ENCODE measurements at places on chromosomes 1 and 21.

- no peak for DNase-seq
Measured at GRCh38 chr21:36255663-36256062, 64.3 kb upstream of the MORC3 start.

DNA sequence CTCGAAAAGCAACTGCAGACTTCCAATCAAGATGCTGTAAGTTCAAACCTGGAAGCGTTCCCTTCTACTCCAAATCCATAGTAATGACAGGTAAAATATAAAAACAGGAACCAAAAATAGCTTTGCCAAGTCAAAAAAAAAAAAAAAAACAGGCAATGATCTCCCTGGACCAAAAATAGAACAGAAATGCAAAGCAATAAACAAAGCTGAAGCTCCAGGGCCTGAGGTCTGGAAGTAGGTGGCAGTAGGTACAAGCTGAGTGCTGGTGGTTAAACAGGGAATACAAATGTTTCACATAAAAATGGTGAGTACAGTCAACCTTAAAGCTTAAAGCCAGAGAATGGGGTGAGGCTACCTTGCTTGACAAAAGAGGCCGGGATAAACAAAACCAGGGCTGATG is 610.8 kb downstream of the SMYD3 start:
- DNase-seq: no peak

- DNase-seq: no peak
Measured at GRCh38 chr21:42532466-42533181, 19.0 kb downstream of the SLC37A1 start.

- DNase-seq: no peak
Measured at GRCh38 chr1:206128196-206128595, 11.0 kb upstream of the AVPR1B start.

- DNase-seq: no peak
Measured at GRCh38 chr1:81345110-81345509, 455.6 kb upstream of the ADGRL2 start.

DNA sequence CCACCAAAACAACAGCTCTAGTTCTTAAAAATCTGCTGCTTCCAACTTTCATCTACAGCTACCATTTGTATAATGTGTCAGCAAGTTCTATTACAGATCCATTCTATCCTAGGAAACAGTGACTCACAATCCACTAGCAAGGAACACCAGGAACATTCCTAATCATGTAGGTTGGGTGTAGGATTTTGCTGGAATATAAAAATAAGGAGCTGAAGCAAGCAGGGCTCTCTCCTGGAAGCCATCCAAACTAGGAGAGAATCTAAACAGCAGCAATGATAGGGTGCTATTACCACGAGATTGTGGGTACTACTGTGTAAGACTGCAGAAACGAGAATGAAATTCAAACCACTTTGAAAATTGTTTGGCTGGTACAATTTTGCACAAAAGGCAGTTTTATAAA is 135.0 kb downstream of the PTPN14 start:
- DNase-seq: no peak

- no peak for DNase-seq
Measured at GRCh38 chr1:168726719-168727118, 2.3 kb downstream of the DPT start.

GRCh38 chr1:114094363-114094634 is 59.4 kb downstream of the SYT6 start:
- no peak for DNase-seq

- DNase-seq: no peak
Measured at GRCh38 chr1:234125283-234125682, 220.8 kb downstream of the SLC35F3 start.

DNA sequence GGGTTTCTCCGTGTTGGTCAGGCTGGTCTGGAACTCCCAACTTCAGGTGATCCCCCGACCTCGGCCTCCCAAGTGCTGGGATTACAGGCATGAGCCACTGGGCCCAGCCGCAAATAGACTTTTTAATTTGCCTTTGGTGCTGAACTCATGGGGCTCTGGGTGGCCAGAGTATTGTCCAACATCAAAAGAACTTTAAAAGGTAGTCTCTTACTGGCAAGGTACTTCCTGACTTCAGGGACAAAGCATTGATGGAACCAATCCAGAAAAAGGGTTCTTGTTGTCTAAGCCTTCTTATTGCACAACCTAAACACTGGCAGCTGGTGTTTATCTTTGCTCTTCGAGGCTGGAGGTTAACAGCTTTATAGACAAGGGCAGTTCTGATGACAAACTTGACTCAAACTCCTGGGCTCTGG is 3.8 kb upstream of the KTI12 start:
- no peak for DNase-seq

DNA sequence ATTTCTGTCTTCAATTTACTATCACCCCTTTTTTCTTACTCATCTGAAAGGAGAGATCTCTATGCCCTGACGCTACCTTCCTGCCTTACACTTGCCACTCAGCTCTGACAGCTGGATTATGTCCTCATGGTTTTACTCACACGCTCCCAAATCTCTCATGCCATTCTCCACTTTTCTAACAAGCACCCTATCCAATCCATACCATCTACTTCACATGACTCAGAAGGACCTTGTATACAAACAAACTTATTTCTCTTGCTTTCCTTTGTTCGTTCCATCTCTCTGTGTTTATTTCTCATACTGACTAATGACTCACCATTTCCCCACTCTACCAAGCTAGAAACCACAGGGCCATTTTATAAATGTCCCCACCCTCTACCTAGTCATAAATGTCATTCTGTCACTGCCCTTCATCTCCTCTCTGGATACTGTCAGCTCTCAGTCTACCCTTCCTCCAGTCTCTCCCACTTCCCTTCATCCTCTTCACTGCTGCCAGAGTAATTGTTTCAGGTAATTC is 87.3 kb downstream of the USP24 start:
- DNase-seq: no peak

GRCh38 chr1:203549309-203549708 is 55.4 kb downstream of the OPTC start:
- no peak for DNase-seq

DNA sequence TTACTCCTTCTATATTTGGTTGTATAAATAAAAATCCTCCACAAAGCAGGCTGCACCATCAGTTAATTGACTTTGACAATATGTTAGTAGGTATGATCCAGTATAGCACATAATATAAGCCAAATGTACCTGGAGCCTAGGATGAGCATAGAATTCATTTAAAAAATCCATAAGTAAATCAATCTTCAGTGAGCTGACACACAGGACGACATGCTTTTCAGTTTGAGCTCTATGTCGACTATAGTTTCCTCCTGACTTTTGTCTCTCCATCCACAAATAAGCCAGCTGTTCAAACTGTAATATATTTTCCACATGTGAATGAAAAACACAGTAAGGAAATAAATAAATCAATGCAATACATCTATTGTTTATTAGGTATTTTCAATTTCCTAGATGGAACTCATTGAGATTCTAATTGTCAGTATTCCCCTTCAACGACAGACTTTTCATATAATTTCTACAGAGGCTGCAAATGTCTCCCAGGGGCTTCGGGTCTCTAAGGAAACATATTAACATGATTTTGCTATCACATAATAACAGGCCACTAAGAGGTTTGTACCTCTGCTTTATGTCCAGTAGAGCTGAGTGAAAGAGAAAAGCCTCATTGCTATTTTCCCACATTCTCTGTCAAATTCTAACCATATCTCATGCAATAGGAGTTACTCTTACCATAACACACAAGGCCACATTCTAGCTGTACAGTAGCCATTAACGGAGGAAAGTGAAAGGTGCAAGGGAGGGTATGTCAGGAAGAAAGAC is 180.1 kb downstream of the KCNT2 start:
- no peak for DNase-seq

DNA sequence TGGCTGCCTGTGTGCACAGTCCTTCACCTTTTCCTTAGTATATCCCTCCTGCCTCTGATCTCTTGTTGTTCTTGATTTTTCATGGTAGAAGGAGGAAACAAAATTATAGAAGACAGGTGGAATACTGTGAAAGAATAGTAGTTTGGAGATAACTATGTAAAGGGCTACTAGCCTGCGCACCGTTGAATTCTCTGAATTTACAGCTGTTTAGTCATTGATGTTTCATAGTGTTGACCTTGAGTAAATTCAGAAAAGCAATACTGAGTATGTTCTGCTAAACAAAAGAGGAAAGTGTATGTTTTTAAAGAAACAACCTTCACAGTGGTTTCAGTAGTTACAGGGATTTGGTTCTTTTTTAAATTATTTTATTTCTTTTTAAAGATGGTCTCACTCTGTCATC is 18.1 kb downstream of the CAMTA1 start:
- DNase-seq: no peak

DNA sequence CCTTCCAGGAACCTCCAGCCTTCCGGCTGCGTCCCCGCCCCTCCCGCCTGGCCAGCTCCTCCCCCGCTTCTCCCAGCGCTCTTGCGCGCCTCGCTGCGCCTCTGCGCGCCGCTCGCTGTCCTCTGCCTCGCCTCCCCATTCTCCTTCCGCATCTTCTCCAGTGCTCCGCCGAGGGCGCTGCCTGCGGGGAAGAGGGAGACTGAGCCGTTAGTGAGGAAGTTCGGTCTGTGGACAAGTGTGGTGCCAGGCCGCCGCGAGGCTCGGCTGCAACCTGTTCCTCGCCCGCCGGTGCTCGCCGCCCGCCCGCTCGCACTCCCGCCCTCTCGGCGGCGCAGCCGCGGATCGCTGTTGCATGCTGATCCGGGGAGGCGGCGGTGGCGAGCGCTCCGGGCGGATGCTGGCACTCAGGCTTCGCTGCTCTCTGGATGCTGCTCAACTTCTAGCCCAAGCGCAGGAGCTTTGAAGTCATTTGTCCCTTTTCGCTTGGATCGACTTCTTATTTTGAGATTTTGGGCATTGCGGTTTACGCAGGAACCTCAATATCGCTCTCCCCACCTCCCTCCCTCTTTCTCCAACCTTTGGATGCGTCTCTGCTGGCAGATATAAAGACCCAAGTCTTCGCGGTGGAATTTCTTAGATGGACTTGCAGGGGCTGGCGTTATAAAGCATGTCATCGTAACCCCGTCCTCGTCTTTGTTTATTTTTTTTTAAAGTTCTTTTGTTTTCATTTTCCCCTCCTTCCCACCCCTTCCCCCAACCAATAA is 614 bp upstream of the CACNA1E start:
- no peak for DNase-seq

- DNase-seq: no peak
Measured at GRCh38 chr1:99177465-99177864, 86.8 kb upstream of the PLPPR4 start.

- no peak for DNase-seq
Measured at GRCh38 chr1:245169376-245169775, 14.6 kb downstream of the KIF26B start.

DNA sequence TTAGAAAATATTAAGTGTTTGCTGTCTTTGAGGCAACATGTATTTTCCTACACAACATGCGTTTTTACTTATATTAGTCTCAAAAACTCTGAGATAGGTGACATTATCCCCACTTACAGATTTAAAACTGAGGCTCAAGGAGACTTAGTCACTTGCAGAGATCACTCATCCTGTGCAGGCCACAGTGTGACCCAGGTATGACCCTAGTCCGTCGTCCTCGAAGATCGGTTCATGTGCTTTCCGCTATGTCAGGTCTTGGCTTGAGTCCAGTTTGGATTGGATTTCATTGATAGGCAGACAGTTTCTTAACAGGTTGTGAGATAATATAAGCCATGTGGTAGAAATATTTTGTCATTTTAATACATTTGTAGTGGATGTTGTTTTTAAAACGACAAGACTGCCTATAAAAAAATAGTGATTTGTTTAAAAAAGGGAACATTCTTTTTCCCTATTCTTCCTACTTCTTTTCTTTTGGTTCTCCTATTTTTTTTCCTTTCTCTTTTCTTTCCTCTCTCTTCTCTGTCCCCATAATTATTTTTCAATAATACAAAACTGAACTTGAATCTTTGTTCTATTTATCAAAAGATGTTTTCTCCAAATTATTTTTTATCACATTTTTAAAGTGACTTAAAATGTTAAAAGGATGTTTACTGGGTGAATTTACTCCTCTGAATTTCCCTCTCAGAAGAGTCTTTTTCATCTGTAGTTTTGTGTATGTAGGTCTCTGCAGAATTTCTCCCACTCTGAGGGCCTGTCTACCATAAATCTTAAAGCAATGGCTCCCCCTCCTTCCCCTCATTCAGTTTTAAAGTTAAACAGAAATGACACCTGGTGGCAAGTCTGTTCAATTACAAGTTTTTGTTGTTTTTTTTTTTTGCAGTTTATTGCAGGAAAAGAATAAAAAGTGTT is 81.8 kb downstream of the PHTF1 start:
- DNase-seq: peak; percentile 57

- no peak for DNase-seq
Measured at GRCh38 chr1:238964631-238965030, 421.7 kb upstream of the CHRM3 start.

DNA sequence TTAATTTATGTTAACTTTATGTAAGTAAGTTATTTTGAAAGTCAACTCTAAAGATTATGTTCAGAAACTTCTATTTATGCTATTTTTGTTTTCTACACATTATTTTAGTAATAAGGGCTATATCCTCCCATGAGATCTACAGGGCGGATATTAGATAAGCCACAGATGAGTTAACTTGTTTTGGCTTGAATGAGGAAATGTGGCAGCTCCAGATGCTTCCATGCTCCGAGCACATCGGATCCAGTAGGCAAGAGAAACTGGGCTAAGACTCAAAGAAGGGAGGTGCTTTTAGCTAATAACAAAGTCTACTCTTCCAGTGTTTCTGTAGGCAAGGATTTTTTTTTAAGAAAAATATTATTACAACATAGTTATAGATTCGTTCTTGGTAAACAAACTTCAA is 20.0 kb upstream of the LAMC1 start:
- no peak for DNase-seq

GRCh38 chr1:151059109-151060006 is at the start of gene CDC42SE1:
CDC42SE1 (minus strand) TSS chr1:151059622; CDS start chr1:151055730, 3,892 bp downstream.
- peak; percentile 82 for DNase-seq

- DNase-seq: no peak
Measured at GRCh38 chr21:27077501-27077900, 110.6 kb upstream of the ADAMTS5 start.

GRCh38 chr1:118783095-118783758 is 204.9 kb downstream of the TBX15 start:
- no peak for DNase-seq
